Cardiac muscle cell (in vitro differentiated cells and primary cell): ENCODE measurements at places on chromosomes 5 and 9. TPM values are rescaled to one million over a fixed set of nuclear protein-coding genes. Genes with fewer than 3 reads are reported as not detected.
A peak's percentile ranks its signal among the peaks of the same experiment; 100 is the strongest.

DNA sequence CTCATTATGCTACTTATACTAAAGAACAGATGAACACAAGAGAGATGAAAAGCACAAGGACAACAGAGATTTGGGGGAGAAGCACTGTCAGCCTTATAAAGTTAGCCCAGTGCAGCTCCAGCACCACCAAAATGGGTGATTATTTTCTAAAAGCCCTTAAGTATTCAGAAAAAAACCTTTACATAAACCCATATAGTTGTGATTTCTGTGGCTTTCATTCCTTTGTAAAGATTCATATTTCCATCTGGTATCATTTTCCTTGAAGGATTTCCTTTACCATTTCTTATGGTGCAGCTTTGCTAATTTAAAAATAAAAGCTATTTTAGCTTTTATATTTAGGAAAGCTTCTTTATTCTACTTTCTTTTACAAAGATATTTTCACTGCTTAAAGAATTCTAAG lies 311.0 kb downstream of the TMEM167A start:
- H3K36me3 ChIP-seq: no peaks in the 10 kb centered on the region
- no peaks in the 10 kb centered on the region for H3K4me1 ChIP-seq
- DNase-seq: no peak
- H3K4me3 ChIP-seq: no peak overlapping the region

Gene SHLD3
- total RNA-seq: 1.2 and 1.5 TPM in 2 replicates

DNA sequence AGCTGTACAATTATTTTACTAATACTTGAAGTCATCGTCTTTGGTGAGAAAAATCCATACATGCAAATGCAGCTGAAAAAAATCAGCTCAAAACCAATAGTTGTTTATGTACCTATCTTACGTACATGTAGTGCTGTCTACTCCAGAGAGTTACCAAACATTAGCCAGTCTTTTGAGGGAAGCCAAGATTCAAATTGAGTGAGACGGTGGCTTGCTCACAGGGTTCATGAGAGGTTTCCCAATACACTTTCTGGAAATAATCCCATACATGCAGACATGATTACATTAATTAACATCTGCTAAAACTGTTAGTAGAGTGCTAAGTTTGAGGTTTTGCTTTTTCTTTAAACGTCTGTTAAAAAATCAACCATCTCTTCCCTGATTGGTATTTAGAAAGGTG lies 2.3 kb downstream of the C9orf72 start:
- peaks cover 8% of the 10 kb centered on the region for H3K4me1 ChIP-seq
- no peak overlapping the region for H3K4me3 ChIP-seq
- no peaks in the 10 kb centered on the region for H3K27me3 ChIP-seq
- no peaks in the 10 kb centered on the region for H3K36me3 ChIP-seq
- DNase-seq: no peak
- no peak overlapping the region for H3K27ac ChIP-seq

- H3K4me1 ChIP-seq: no peaks in the 10 kb centered on the region
- no peak overlapping the region for H3K4me3 ChIP-seq
- no peak for DNase-seq
- H3K27ac ChIP-seq: no peak overlapping the region
- no peaks in the 10 kb centered on the region for H3K36me3 ChIP-seq
Measured at GRCh38 chr9:37100741-37101140, 19.6 kb upstream of the ZCCHC7 start.

- DNase-seq: peak; percentile 29
- H3K27ac ChIP-seq: no peak overlapping the region
Measured at GRCh38 chr5:37723162-37723961, 116.5 kb downstream of the GDNF start.

GRCh38 chr9:105320568-105320967 lies 76.1 kb downstream of the SLC44A1 start:
- H3K4me1 ChIP-seq: no peaks in the 10 kb centered on the region
- no peak for DNase-seq
- no peak overlapping the region for H3K4me3 ChIP-seq
- H3K36me3 ChIP-seq: no peaks in the 10 kb centered on the region
- H3K27ac ChIP-seq: no peak overlapping the region
- H3K27me3 ChIP-seq: no peaks in the 10 kb centered on the region

GRCh38 chr9:11931751-11932150 lies 761.4 kb upstream of the TYRP1 start:
- no peaks in the 10 kb centered on the region for H3K27me3 ChIP-seq
- DNase-seq: no peak
- H3K36me3 ChIP-seq: no peaks in the 10 kb centered on the region

- H3K36me3 ChIP-seq: no peaks in the 10 kb centered on the region
- no peak overlapping the region for H3K27ac ChIP-seq
- no peak for DNase-seq
- no peaks in the 10 kb centered on the region for H3K4me1 ChIP-seq
Measured at GRCh38 chr9:133234577-133235322, 25.7 kb upstream of the OBP2B start.

DNA sequence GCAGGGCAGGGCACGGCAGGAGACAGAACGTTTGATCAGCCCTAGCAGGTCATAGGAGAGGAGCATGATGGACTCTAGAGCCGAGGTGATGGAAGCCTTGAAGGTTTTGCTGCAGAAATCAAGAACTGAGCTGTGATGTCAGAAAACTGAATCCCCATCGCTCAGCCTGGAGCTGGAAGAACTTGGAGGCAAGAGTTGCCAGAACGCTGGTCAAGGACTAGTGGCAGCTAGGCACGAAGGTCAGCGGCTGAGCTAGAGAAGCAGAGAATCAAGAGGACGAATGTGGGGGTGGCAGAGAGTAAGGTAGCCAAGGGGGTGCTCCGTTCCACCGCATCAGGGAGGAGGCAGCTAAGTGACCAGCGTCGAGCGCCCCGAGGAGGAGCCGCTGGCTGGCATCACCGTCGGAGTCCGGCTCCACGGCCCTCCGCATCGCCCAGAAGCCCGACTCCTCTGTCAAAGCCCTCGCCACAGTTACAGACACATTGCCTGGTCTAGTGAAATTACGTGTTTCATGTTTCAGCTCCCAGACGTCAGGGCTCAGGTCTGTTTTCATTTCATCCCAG lies 1.2 kb upstream of the GALNT10 start:
- H3K36me3 ChIP-seq: no peaks in the 10 kb centered on the region
- peak overlapping the region; percentile 61 for H3K4me3 ChIP-seq
- H3K27me3 ChIP-seq: peaks cover 62% of the 10 kb centered on the region
- peaks cover 6% of the 10 kb centered on the region for H3K4me1 ChIP-seq

GRCh38 chr9:130010151-130010988 lies 32.6 kb downstream of the FNBP1 start:
- no peak for DNase-seq
- H3K4me1 ChIP-seq: no peaks in the 10 kb centered on the region
- no peak overlapping the region for H3K27ac ChIP-seq
- H3K27me3 ChIP-seq: no peaks in the 10 kb centered on the region

DNA sequence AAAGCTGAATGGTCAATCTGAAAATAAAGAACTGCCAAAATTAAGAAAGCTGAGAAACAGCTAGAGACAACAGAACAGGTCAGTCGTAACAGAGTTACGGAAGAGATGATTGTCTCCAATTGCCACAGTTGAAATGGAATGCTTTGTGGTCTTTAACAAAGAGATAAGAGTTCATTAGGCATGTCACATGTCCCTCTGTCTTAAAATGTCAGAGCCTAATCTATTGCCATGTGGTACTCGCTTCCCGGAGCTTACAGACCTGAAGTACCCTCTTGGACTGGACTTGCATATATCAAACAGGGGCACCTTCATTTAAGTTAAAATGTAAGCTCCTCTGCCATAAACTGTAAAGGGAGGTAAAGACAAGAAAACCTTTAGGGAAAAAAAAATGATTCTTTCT lies 19.7 kb downstream of the TTC39B start:
- no peaks in the 10 kb centered on the region for H3K36me3 ChIP-seq
- H3K27ac ChIP-seq: no peak overlapping the region
- H3K27me3 ChIP-seq: no peaks in the 10 kb centered on the region
- peaks cover 3% of the 10 kb centered on the region for H3K4me1 ChIP-seq
- no peak overlapping the region for H3K4me3 ChIP-seq

- H3K27ac ChIP-seq: no peak overlapping the region
- no peak overlapping the region for H3K4me3 ChIP-seq
- no peaks in the 10 kb centered on the region for H3K36me3 ChIP-seq
- no peaks in the 10 kb centered on the region for H3K27me3 ChIP-seq
- DNase-seq: no peak
- no peaks in the 10 kb centered on the region for H3K4me1 ChIP-seq
Measured at GRCh38 chr9:108377881-108378280, 477.9 kb downstream of the ACTL7B start.

DNA sequence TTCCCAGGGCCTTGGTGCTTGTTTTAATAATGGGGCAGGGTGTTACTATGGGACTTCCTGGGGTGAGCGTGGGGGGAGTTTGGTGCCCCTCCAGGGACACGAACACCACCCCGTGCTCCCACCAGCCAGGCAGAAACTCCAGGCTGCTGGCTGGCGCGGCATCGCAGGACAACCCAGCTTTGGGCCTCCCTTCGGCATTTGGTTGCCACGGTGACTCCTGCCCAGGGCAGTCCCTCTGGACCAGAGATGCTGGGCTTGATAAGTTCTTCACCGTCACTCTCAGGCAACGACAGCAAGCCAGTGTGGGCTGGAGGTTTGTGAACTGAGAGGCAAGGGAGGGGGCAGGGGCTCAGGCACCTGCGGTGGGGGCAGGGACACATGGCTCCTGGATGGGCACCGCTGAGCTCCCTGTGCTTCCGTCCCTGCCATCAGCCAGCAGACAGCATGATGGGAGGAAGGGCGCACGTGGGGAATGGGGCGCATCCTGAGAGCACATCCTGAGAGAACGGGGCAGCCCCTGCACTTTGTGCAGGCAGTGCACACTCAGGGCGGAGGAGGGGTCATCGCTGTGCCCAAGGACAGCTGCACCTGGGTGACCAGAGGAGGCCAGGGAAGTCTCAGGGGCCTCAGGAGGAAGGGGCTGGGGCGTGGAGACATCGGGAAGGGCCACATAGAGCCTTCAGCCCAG lies 116.4 kb downstream of the RXRA start:
- no peaks in the 10 kb centered on the region for H3K36me3 ChIP-seq
- DNase-seq: peak; percentile 66
- no peaks in the 10 kb centered on the region for H3K27me3 ChIP-seq
- no peak overlapping the region for H3K27ac ChIP-seq

DNA sequence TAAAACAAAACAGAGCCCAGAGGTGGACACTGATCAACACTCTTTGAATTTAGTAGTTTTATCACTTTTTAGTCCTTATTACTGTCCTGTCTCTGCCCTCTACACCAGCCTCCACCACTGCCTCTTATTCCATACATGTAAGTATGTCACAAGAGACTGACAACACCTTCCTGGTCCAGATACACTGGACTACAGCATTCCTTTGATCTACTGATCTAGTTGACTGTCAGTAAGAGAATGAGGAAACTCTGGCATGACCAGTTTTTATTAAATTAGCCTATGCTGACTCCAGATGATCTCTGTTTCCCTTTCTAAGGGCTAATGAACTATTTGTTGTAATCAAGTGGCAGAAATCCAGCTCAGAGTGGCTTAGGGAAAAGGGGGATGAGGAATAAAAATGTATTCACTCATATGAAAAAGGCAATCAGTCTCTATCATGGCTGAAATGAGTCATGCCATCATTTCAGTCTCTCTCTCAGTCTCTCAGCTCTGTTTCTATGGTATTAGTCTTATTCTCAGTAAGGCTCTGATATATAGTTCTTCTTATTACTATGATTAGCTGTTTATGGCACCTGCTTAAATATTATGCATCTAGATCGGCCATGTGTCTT lies 5.5 kb downstream of the ARHGEF37 start:
- H3K27ac ChIP-seq: no peak overlapping the region
- peaks cover 9% of the 10 kb centered on the region for H3K27me3 ChIP-seq
- H3K36me3 ChIP-seq: no peaks in the 10 kb centered on the region
- no peak overlapping the region for H3K4me3 ChIP-seq

Gene CDH10
- 1.6 and 4.6 TPM in 2 replicates for total RNA-seq

DNA sequence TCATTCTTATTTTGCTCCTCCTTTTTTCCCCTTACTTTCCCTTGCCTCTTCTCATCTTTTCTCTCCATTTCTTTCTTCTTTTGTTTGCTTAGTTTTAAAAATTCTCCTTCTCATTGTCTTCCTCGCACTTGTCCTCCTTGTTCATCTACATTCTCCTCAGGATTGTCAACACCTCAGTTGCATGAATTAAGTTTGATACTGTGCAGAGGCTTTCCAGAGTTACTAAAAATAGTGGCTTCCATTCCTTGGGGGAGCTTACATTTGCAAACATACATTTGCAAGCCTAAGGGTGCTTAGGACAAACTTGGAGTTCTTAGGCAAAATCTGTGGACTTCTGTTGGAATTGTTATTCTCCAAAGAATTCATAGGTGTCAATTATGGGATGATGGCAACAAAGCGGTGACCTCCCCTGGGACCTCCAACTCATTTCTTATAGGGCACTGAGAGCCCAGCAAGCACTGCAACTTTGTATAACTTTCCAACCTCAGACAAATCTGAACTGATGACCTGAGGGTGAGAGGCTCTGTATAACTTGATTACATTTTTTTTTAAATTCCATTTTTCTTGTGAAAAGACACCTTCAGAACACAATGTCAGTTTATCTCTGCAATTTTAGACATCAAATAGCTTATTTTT lies 371.4 kb downstream of the TMEM38B start:
- no peak overlapping the region for H3K4me3 ChIP-seq
- H3K36me3 ChIP-seq: no peaks in the 10 kb centered on the region
- DNase-seq: no peak

Gene PLEKHG4B
- 15.0 and 20.1 TPM in 2 replicates for total RNA-seq

DNA sequence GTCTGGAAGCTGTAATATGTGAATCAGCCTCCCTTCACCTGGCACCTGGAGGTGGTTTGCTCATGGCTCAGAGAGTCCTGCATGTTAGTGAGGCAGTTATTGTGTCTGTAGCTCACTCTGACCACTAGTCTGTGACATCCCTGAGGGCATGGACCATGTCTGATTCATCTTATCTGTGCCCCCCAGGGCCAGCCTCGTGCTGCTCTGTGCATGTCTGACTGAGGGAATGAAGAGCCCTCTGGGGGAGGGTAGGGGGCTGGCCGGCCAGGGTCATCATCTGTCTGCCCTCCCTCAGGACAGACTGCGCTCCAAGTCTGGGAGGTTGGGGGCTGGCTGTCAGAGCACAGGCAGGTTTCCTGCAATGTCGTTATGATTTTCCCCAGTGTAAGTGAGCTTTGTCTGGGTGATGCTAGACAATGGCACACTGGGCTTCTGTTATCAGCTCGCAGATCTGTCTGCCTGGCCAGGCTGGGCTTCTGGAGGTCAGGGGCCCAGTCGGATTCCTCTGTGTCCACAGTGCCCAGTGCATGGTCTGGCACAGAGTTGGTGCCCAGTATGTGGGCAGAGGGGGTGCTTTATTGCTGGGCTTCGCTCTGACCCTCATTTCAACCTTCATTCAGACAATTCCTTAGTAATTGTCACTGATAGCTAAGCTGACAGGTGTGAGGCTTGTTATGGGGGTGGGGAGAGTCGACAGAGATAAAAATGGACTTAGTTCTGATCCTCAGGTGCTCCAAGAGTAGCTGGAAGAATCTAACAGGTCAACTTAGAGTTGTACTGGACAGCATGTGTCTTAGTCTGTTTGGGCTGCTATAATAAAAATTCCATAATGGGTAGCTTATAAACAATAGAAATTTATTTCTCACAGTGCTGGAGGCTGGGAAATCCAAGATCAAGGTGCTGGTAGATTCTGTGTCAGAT lies 85.7 kb upstream of the SHB start:
- peaks cover 6% of the 10 kb centered on the region for H3K4me1 ChIP-seq
- H3K36me3 ChIP-seq: no peaks in the 10 kb centered on the region
- no peaks in the 10 kb centered on the region for H3K27me3 ChIP-seq
- H3K4me3 ChIP-seq: no peak overlapping the region
